Natural killer cell (primary cell): ENCODE measurements at places on chromosomes 5 and 9. TPM values are rescaled to one million over a fixed set of nuclear protein-coding genes. Genes with fewer than 3 reads are reported as not detected.

The ANKDD1B gene
- total RNA-seq = 0.55 TPM

- H3K4me3 ChIP-seq = peak within 1 kb of the TSS; percentile 61
- no peaks in the 10 kb centered on the region for H3K36me3 ChIP-seq
- H3K4me1 ChIP-seq = peaks cover 18% of the 10 kb centered on the region
- H3K27me3 ChIP-seq = peaks cover 4% of the 10 kb centered on the region
- no peak for DNase-seq
- peak within 1 kb of the TSS; percentile 41 for H3K27ac ChIP-seq
Measured at GRCh38 chr5:140633021-140633471, at the start of gene CD14. Gene CD14 (minus strand): TSS chr5:140633175. CDS start chr5:140633071, 104 bp downstream.

The TRIM36 gene
- 0.25 TPM for total RNA-seq

DNA sequence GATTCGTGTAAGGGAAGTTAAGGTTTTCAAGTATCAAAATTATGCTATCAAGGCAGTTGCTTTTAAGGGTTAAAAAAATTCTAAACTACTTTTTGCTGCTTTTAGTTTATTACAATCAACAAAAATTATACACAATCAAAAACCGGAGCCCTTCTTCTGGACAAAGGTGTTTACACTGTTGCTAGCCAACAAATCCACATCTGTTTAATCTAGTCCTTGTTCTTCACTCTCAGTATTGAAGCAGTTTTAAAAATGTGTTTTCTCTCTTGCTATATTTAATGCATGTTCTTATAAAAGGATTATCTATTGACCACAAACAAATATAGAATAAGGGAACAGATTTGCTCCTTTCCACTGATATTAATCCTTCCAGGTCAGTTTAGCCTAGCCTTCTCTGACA, 2.5 kb downstream of the FEM1C start:
- H3K36me3 ChIP-seq = peaks cover 22% of the 10 kb centered on the region
- H3K4me1 ChIP-seq = peaks cover 13% of the 10 kb centered on the region
- H3K4me3 ChIP-seq = peak overlapping the region; percentile 8
- no peak for DNase-seq
- H3K27me3 ChIP-seq = no peaks in the 10 kb centered on the region

The GLRA1 gene
- not detected for total RNA-seq

GRCh38 chr5:78597974-78598371, 50.6 kb downstream of the LHFPL2 start:
- DNase-seq = no peak
- H3K4me1 ChIP-seq = no peaks in the 10 kb centered on the region
- H3K27me3 ChIP-seq = no peaks in the 10 kb centered on the region
- no peaks in the 10 kb centered on the region for H3K36me3 ChIP-seq
- H3K27ac ChIP-seq = no peak overlapping the region
- no peak overlapping the region for H3K4me3 ChIP-seq

GRCh38 chr5:16957304-16958196, 21.5 kb upstream of the MYO10 start:
- H3K27ac ChIP-seq = no peak overlapping the region
- no peaks in the 10 kb centered on the region for H3K36me3 ChIP-seq
- H3K4me1 ChIP-seq = no peaks in the 10 kb centered on the region
- H3K27me3 ChIP-seq = no peaks in the 10 kb centered on the region
- no peak overlapping the region for H3K4me3 ChIP-seq

DNA sequence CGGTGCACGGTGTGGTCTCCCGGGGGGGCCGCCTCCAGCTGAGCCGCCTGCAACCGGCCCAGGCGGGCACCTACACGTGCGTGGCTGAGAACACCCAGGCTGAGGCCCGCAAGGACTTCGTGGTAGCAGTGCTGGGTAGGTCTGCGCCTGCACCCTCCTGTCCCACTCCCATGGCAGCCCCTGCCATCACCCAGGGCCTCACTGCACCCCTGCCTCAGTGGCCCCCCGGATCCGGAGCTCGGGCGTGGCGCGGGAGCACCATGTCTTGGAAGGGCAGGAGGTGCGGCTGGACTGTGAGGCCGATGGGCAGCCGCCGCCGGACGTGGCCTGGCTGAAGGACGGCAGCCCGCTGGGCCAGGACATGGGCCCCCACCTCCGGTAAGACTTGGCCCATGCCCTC, 53.8 kb upstream of the ASS1 start:
- no peak overlapping the region for H3K4me3 ChIP-seq
- H3K4me1 ChIP-seq = no peaks in the 10 kb centered on the region
- no peaks in the 10 kb centered on the region for H3K27me3 ChIP-seq
- H3K36me3 ChIP-seq = no peaks in the 10 kb centered on the region

The TMEM215 gene
- not detected for total RNA-seq

GRCh38 chr9:13143281-13143680, 136.2 kb downstream of the MPDZ start:
- no peaks in the 10 kb centered on the region for H3K27me3 ChIP-seq
- no peak overlapping the region for H3K4me3 ChIP-seq
- no peaks in the 10 kb centered on the region for H3K36me3 ChIP-seq
- no peaks in the 10 kb centered on the region for H3K4me1 ChIP-seq

- no peaks in the 10 kb centered on the region for H3K27me3 ChIP-seq
- H3K36me3 ChIP-seq = no peaks in the 10 kb centered on the region
- H3K27ac ChIP-seq = no peak overlapping the region
- DNase-seq = no peak
Measured at GRCh38 chr5:123180676-123181393, 91.8 kb downstream of the PRDM6 start.

- H3K27me3 ChIP-seq = no peaks in the 10 kb centered on the region
- H3K4me1 ChIP-seq = peaks cover 6% of the 10 kb centered on the region
- no peak overlapping the region for H3K27ac ChIP-seq
- H3K4me3 ChIP-seq = no peak overlapping the region
- H3K36me3 ChIP-seq = peaks cover 35% of the 10 kb centered on the region
Measured at GRCh38 chr9:34253460-34253837, 74.6 kb downstream of the UBAP1 start.

DNA sequence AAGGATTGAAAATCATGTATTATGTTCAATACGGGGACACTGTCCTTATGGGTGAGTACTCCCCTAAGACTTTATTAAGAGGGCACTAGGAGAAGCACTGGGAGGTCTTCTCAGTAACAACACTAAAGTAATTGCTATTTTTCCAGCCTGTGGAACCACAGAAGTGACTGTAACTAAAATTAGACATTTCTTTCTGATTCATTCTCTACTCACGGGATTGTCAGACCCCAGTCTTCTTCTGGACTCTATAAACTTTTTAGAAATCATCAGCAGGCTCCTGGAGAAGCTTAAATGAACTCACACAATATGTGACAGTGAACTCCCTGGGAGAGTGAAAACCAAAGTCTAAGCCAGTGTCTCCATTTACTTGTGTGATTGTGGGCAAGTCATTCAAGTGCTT, 14.5 kb downstream of the TLR4 start:
- no peak for DNase-seq
- no peak overlapping the region for H3K4me3 ChIP-seq
- no peak overlapping the region for H3K27ac ChIP-seq
- no peaks in the 10 kb centered on the region for H3K36me3 ChIP-seq
- H3K4me1 ChIP-seq = no peaks in the 10 kb centered on the region
- H3K27me3 ChIP-seq = no peaks in the 10 kb centered on the region

- H3K36me3 ChIP-seq = no peaks in the 10 kb centered on the region
- no peak overlapping the region for H3K4me3 ChIP-seq
- H3K27me3 ChIP-seq = no peaks in the 10 kb centered on the region
- no peak overlapping the region for H3K27ac ChIP-seq
- H3K4me1 ChIP-seq = no peaks in the 10 kb centered on the region
Measured at GRCh38 chr9:81756561-81756960, 67.2 kb upstream of the TLE1 start.

The PCDHA8 gene
- not detected for total RNA-seq

DNA sequence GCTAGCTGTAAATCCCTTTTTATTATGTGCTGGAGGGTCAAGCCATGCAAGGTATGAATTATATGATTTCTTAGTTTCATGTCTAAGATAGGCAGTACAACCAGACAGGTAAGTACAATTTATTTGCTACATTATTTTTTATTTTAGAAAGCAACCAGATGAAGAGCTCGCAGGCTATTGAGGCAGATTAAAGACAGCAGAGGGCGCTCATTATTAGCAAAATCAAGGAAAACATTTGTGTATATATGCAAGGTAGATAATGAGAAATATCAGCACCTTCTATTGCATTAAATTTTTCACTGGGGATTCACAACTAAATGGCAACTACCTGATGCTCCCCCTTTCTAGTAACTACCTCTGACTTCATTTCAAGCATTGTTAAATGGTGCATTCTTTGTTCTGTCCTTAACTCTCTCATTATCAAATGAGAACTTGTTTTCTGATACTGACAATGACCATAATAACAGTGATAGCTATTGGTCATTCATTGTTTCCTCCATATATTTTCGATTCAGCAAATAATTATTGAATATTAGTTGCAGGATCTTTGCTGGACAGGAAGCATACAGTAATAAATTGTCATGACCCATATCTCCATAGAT, 8.6 kb downstream of the SCGB3A2 start:
- no peaks in the 10 kb centered on the region for H3K4me1 ChIP-seq
- peaks cover 2% of the 10 kb centered on the region for H3K27me3 ChIP-seq
- H3K36me3 ChIP-seq = no peaks in the 10 kb centered on the region

- no peak overlapping the region for H3K27ac ChIP-seq
- H3K4me1 ChIP-seq = no peaks in the 10 kb centered on the region
- no peak overlapping the region for H3K4me3 ChIP-seq
- H3K27me3 ChIP-seq = no peaks in the 10 kb centered on the region
Measured at GRCh38 chr5:76670508-76670907, 45.4 kb upstream of the F2R start.

DNA sequence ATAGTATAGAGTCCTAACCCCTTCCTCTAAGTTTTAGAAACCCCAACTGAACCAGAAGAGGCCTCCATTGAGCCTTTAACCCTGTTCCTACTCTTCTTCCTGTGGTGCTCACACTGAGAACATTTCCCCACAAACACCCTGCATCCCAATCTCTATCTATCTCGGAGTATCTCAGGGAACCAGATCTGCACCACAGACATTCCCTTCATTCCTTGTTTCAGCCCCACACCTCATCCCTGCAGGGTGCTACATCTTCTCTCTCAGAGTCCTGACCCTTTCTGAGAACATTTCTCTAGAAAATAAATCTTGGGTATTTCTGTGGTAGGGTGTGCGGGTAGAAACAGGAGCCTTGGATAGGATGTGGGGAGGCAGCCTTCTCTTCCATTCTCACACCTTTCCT, 507.8 kb downstream of the PDE4D start:
- H3K4me1 ChIP-seq = no peaks in the 10 kb centered on the region
- no peak for DNase-seq
- no peak overlapping the region for H3K4me3 ChIP-seq
- no peak overlapping the region for H3K27ac ChIP-seq
- H3K36me3 ChIP-seq = no peaks in the 10 kb centered on the region
- no peaks in the 10 kb centered on the region for H3K27me3 ChIP-seq

DNA sequence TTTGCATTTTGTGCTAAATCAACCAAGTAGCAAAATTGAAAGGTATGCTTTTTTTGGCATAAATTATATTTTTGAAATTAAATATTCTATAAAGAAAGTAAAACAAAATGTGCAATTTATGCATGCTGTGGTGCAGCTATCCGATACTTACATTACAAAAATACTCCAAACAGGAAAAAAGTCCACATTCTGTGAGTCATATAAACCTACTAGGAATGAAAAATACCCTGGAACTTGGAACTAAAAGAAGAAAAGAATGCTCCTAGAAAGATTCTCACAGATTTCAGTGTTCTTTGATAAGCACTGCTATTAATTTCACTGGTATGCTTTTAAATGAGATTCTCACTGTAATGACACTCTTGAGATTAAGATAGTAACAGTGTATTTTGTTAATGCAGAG, 92.6 kb downstream of the OSMR start:
- H3K27me3 ChIP-seq = no peaks in the 10 kb centered on the region
- H3K4me1 ChIP-seq = no peaks in the 10 kb centered on the region
- no peak overlapping the region for H3K4me3 ChIP-seq
- no peak overlapping the region for H3K27ac ChIP-seq
- H3K36me3 ChIP-seq = peaks cover 33% of the 10 kb centered on the region
- no peak for DNase-seq

The CTSV gene
- 0.05 TPM for total RNA-seq

GRCh38 chr9:25225938-25226760, 452.1 kb downstream of the TUSC1 start:
- no peak for DNase-seq
- H3K36me3 ChIP-seq = no peaks in the 10 kb centered on the region
- no peak overlapping the region for H3K4me3 ChIP-seq
- H3K4me1 ChIP-seq = no peaks in the 10 kb centered on the region

The ORM2 gene
- total RNA-seq = not detected

- no peak overlapping the region for H3K4me3 ChIP-seq
- peaks cover 9% of the 10 kb centered on the region for H3K4me1 ChIP-seq
- DNase-seq = no peak
- H3K36me3 ChIP-seq = peaks cover 31% of the 10 kb centered on the region
- H3K27ac ChIP-seq = no peak overlapping the region
Measured at GRCh38 chr9:37429441-37430285, 7.2 kb downstream of the GRHPR start.

The PCDHGA4 gene
- 0.24 TPM for total RNA-seq

The SPATA6L gene
- total RNA-seq = 4.3 TPM

- H3K4me1 ChIP-seq = no peaks in the 10 kb centered on the region
- H3K4me3 ChIP-seq = no peak overlapping the region
- no peaks in the 10 kb centered on the region for H3K27me3 ChIP-seq
- H3K27ac ChIP-seq = no peak overlapping the region
- H3K36me3 ChIP-seq = no peaks in the 10 kb centered on the region
- no peak for DNase-seq
Measured at GRCh38 chr9:115462623-115463022, 344.7 kb upstream of the TNC start.

The PCDHAC2 gene
- not detected for total RNA-seq

The UGT3A1 gene
- total RNA-seq = not detected

The SMC5 gene
- total RNA-seq = 41.0 TPM

The PALM2AKAP2 gene
- total RNA-seq = not detected

The SPINK4 gene
- total RNA-seq = not detected

- no peak for DNase-seq
- H3K4me1 ChIP-seq = peaks cover 14% of the 10 kb centered on the region
- H3K27me3 ChIP-seq = no peaks in the 10 kb centered on the region
- H3K27ac ChIP-seq = no peak overlapping the region
Measured at GRCh38 chr9:130839132-130840111, 4.4 kb downstream of the ABL1 start.
